ENCODE measurements at places on chromosomes 4 and X.

GRCh38 chrX:5122181-5122678 is 1106.4 kb downstream of the NLGN4X start:
- DNase-seq = no peak

DNA sequence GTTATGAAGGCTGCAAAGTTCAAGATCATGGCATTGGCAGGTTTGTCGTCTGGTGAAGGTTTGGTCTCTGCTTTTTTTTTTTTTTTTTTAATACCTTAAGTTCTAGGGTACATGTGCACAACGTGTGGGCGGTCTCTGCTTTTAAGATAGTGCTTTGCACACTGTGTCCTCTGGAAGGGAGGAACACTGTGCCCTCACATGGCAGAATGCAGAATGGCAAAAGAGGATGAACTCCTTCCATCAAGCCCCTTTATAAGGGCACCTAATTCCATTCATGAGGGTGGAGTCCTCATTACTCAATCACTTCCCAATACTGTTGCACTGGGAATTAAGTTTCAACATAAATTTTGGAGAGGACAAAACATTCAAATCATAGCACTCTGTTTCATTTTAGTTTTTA is 101.4 kb downstream of the GLRA2 start:
- no peak for DNase-seq

- peak; percentile 13 for DNase-seq
Observed at GRCh38 chr4:7938609-7939376, 868 bp downstream of the AFAP1 start.

- DNase-seq = no peak
Observed at GRCh38 chrX:68934922-68935321, 106.1 kb downstream of the EFNB1 start.

GRCh38 chr4:148118633-148119032 is 323.6 kb downstream of the NR3C2 start:
- no peak for DNase-seq

GRCh38 chr4:150994721-150995120 is 20.4 kb downstream of the LRBA start:
- no peak for DNase-seq

- DNase-seq = no peak
Observed at GRCh38 chr4:67894659-67895058, 10.9 kb upstream of the TMPRSS11D start.

DNA sequence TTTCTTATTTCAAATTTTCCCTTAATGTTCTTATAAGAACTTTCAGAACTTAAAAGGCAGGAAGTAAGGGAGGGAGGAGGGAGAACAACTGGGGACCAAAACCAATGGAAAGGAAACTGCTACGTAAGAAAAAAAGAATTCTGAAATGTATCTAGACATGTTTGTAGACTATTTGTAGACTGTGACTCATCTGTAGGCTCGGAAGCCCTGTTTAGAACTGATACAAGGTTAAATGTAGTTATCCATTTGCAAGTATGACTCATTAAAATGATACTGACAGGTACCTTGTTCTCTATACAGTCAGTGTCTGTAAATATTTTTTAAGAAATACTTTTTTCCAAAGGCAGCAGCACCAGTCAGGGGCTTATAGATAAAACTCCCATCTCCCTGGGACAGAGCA is 202.0 kb downstream of the DHX15 start:
- DNase-seq = no peak

- DNase-seq = no peak
Observed at GRCh38 chr4:27000122-27000521, 139.5 kb downstream of the STIM2 start.

Data from stimulated activated CD8-positive, alpha-beta memory T cell treated with anti-CD3 and anti-CD28 coated beads, Interleukin-7, amount 100 ng/mL, for 4 hours (primary cell).